Right cardiac atrium (tissue), 5 donors: ENCODE measurements at places on chromosomes 3 and 15. TPM values are rescaled to one million over a fixed set of nuclear protein-coding genes. Genes with fewer than 3 reads are reported as not detected.

The UBE2E2 gene
- 49.2 TPM for total RNA-seq

The ARGFX gene
- total RNA-seq: not detected

The ZSCAN2 gene
- 5.5 TPM for total RNA-seq

The SLC4A7 gene
- 15.7 TPM for total RNA-seq

The AMT gene
- 28.3 TPM for total RNA-seq

The SLC51B gene
- not detected for total RNA-seq

The GOLGA6L7 gene
- total RNA-seq: not detected

DNA sequence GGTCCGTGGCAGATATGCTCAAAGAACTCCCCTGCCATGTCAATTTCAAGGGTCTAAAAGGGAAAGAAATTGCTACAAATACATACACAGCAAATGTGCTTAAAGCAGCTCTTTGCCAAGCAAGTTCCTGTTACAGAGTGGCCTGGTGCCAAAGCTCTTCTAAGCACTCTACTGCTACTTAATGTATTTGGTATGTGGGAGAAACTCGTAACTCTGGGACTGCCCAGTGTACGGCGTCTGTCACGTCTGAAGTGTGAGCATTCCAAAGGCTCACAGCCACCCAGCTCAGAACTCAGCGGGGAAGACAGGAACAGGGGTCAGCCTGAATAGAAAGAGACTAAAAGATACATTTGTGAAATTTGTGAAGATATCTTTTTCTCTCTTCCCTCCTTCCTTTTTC is 54.6 kb downstream of the RBMS3 start:
- DNase-seq: peak; percentile 86

DNA sequence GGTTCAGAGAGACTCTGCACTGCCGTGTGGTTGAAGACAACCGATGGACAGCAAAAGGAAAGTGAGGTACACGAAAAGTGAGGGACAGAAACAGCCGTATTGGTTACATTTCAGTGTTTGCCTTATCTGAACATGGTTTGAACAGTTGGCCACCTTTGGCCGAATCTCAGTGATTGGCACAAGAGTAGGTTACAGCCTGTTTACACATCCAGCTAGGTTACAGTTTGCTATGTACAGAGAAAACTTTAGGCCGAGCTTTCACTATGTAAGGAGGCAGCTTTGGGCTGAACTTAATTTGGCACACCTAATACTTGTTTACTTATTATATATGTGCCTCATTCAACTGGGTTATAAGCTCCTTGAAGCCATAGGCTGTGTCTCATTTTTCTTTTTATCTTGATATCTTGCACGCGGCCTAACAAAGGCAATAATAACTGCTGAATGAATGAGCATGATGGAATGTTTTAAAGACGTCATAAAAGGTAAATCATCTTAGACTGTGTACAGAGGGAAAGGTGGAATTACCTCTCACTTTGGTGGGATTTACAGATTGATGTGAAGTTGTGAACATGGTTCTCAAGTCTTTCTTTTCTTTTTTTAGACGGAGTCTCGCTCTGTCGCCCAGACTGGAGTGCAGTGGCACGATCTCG is 17.2 kb upstream of the GREM1 start:
- DNase-seq: no peak

DNA sequence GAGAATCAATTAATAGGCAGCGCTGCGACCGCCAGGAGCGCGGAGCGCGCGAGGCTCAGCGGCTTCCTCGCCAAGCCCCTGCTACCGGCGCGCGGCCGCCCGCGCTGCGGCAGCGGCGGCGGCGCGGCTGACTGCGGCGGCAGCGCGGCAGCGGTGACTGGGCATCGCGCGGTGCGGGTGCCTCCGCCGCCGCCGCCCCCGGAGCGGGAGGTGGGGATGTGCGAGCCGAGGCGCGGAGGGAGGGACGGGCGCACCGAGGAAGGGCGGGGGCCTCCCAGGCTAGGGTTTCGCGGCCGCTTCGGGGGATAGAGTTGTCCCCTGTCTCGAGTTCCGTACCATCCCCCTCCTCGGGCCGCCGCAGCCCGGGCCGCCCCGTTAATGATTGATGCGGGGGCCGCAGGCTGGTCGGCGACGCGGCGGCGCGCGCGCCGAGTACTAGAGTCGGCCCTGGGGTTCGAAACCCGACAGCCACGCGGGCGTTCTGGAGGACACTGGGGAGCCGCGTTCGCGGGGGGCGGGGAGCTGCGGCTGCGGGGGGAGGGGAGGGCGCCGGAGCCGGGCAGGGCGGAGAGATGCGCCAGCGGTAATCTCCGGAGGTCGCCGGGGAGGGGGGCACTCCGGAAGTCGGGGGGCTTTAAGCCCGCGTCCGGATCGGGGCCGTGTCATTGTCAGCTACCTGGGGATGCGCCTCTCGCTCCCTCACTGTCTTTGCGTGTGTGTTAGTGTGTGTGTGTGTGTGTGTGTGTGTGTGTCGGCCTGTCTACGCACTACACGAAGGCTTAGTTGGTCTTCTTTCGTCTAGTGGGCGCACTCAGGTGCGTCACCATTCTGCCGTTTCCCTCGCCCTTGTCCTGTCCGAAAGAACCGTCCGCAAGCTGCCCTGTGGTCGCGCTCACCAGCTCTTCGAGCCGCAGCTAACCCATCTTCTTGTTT is at the start of gene PAQR9:
Gene PAQR9 (minus strand): TSS at position 159 of the 933 bp plus-strand sequence. CDS start 338 bp downstream, outside the sequence.
- DNase-seq: no peak

DNA sequence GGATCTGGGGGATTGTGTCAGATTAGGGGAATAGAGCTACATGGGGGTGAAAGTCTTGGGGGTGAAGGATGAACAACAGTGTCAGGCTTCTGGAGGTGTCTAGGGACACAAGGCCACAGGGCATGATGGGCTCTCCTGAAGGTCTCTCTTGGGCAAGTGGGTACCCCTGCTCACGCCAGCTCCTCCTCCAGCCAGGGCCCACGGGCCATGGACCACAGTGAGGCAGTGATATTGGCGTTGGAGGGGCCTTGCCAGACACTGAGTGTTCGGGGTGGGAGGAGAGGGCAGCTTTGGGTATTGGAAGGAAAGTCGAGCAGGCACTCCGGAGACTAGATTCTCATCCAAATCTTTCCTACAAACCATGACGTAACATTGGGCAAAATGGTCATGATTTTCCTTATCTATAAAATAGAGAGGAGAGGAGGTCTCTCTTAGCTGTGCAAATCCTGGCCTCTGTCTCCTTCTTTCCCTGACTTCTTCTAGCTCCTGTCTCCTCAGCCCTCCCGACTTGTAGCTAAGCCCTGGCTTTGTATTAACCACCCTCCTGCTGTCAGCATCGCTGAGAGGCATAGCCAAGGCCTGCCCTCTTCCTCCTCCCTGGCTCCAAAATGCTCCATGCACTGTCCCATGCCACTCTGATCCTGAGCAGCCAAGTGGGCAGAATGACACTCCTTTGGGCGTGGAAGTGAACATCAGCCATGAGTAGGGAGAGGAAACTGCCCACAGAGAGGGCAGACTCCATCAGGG is 24.0 kb upstream of the SRP14 start:
- no peak for DNase-seq

DNA sequence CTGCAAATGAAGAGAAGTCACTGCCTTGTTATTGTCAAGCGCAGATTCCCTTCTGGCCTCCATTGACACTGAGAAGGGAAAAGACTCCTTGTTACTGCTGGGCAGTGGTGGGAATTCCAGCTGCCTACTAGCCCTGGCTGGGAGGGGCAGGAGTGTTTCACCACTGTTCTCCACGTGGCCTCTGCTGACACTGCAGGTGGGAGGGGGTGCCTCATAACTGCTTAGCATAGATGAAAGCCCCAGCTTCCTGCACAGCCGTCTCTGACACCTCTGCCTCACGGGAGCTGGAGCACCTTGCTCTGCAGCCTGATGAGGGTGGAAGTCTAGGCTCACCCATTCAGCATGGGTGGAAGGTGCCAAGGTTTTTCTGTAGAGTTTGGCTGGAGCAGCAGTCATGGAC is 52.1 kb downstream of the TM2D3 start:
- DNase-seq: no peak

DNA sequence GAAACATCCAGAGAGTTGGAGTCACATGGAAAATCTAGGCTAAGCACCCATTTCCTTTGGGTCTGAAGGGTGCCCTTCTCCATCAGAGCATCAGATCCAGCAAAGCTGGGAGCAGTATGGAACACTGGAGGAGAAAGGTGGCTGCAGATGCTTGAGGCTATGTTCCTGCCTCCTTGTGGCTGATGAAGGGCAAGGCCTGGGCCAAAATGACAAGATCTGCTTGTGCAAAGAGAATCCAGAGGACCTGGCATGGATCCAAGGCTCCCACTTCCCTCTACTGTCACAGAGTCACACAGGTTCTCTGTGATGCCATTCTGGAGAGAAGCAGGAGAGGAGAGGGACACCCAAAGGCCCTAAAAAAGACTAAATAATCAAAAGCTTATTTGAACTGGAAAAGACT is 9.2 kb upstream of the ATP8B4 start:
- DNase-seq: peak; percentile 74

GRCh38 chr15:92833106-92833433 is 67.1 kb upstream of the CHD2 start:
- no peak for DNase-seq

DNA sequence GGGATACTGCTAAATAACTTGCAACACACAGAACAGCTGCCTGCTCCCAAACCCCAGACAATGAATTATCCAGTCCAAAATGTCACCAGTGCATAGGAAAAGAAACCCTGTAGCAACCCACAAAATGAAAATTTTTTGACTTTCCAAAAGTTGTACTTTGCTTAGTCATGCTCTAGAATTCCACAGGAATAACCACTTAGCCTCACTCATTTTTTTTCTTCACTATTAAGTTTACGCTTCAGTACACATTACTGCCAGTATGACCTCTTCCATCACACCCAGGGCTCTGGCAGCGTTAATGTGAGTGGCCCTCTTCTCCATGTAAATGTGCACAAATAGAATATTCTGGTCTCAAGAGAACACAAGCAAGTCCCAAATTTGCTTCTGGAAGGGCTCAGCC is 259.8 kb downstream of the MAGI1 start:
- DNase-seq: no peak

DNA sequence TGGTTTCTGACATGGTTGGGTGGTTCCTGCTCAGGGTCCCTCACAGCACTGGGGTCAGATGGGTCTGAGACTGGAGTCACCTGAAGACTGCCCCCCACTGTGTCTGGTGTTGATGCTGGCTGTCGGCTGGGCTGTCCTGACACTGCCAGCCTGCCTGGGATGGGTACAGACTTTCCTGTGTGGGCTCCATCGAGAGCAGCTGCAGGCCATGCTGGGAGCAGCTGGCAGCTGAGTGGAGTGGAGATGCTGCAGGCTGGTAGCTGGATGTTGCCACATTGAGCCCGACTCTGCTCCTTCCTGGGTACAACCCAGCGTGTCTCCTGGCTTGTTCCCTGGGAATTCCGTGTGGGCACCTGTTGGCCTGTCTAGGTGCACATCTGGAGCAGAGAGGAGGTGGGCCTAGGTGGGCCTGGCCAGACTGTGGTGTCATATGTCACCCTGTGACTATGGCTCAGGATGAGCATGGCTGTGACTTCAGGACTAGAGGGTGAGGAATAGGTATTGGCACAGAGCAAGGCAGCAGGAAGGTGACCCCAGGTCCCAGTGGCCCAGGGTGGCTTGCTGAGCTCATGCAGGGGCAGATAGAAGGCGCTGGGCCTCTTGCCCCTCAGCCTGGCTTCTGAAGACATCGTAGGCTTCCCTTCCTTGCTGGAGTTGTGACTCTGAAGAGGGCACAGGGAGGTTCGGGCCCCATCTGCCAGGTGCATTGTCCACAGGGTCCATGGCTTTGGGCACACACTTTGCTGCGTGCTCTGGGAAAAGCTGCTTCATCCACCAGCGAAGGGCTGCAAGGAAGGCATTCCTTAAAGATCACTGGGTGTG is 40.0 kb upstream of the PRR23E start:
- DNase-seq: no peak

DNA sequence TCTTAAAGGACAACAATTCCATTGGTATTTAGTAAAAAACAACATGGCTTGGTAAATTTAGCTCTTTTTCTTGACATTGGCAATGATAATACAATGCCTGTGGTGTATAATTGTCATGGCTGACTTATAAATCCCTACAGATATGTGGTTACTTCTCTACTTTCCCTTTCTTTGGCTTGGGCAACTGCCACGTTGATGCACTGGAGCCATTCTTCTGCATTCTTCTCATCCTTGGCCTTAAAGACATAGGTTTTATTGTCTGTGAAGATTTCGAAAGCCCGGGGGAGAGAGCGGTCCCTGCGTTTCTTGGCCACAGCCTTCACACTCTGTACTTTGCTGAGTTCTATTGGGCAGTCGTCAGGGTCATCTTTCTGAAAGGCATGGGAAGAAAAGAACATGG is 101.1 kb upstream of the CCNL1 start:
- no peak for DNase-seq

DNA sequence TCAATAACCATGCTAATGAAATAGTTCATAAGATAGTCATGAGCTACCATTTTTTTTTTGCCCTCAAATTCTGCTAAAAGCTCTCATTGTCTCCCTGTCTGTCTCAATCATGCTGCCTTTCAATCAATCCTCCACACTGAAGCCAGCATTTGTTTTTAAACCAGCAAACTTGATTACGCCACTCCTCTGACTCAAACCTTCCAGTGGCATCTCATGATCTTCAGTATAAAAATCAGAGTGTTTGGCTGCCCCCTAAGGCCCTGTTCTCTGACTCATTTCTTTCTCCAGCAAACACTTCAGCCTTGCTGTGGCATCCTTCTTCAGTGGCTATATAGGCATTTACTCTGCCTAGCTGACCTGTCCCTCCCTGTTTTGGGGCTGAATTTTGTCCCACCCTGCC is 36.0 kb upstream of the EOMES start:
- no peak for DNase-seq

GRCh38 chr15:93476491-93477177 is 387.6 kb upstream of the RGMA start:
- no peak for DNase-seq

GRCh38 chr3:111727843-111728565 is 131.1 kb upstream of the PHLDB2 start:
- no peak for DNase-seq

DNA sequence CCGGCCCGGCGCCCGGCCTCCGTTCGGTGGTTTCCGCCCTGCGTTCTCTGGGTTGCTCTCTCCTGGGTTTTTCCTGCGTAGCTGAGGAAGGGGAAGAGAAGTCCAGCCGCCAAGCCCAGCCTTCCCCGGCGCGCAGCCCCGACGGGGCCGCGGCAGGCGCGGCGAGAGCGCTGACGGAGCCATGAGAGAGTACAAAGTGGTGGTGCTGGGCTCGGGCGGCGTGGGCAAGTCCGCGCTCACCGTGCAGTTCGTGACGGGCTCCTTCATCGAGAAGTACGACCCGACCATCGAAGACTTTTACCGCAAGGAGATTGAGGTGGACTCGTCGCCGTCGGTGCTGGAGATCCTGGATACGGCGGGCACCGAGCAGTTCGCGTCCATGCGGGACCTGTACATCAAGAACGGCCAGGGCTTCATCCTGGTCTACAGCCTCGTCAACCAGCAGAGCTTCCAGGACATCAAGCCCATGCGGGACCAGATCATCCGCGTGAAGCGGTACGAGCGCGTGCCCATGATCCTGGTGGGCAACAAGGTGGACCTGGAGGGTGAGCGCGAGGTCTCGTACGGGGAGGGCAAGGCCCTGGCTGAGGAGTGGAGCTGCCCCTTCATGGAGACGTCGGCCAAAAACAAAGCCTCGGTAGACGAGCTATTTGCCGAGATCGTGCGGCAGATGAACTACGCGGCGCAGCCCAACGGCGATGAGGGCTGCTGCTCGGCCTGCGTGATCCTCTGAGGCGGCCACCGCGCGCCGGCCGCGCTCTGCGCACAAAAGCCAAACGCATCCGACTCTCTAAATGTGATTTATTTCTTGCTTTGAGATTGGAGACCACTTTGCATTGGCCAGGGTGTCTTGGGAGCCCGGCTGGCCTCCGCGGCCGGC is 727 bp downstream of the RAP2B start:
- peak; percentile 78 for DNase-seq
